GM23338 (cell line): ENCODE measurements at places on chromosomes 7 and 10. TPM values are rescaled to one million over a fixed set of nuclear protein-coding genes. Genes with fewer than 3 reads are reported as not detected.

The CPA4 gene
- not detected in 2 replicates for total RNA-seq

The IRF5 gene
- total RNA-seq: 1.1 and 3.7 TPM in 2 replicates

The CDK1 gene
- total RNA-seq: 166 and 168 TPM in 2 replicates

The SPAM1 gene
- not detected in 2 replicates for total RNA-seq

The CRHR2 gene
- 0.14 and 0.23 TPM in 2 replicates for total RNA-seq

The SEMA3E gene
- 5.4 and 12.4 TPM in 2 replicates for total RNA-seq

The PLXDC2 gene
- total RNA-seq: 18.8 and 19.4 TPM in 2 replicates

DNA sequence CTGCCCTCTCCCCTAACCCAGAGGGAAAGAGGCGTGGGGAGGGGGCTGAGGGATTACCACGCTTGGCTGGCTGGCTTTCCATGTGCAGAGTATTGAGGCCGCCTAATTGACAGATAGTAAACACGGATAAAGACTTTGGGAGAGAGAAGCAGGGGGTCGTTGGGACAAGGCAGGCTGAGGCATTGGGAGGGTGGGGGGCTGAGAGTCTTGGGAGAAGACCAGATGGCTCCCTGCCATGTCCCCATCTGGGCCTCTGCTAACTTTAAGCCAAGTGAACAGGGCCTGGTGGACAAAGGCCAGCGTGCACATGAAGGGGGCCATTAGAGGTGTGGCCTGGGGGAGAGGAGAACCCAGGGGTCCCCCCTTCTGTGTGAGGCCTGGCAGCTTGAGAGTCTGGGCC is 55.4 kb upstream of the MXI1 start:
- H3K27me3 ChIP-seq: peaks cover 15% of the 10 kb centered on the region; the same call in 1 of the 2 replicates
- DNase-seq: no peak

- no peaks in the 10 kb centered on the region for H3K36me3 ChIP-seq
- no peak overlapping the region for H3K27ac ChIP-seq
- no peaks in the 10 kb centered on the region; the same call in 1 of the 2 replicates for H3K4me1 ChIP-seq
- no peak overlapping the region for H3K4me3 ChIP-seq
These were observed 216.0 kb downstream of the WDR37 start for GRCh38 chr10:1272079-1272776.

DNA sequence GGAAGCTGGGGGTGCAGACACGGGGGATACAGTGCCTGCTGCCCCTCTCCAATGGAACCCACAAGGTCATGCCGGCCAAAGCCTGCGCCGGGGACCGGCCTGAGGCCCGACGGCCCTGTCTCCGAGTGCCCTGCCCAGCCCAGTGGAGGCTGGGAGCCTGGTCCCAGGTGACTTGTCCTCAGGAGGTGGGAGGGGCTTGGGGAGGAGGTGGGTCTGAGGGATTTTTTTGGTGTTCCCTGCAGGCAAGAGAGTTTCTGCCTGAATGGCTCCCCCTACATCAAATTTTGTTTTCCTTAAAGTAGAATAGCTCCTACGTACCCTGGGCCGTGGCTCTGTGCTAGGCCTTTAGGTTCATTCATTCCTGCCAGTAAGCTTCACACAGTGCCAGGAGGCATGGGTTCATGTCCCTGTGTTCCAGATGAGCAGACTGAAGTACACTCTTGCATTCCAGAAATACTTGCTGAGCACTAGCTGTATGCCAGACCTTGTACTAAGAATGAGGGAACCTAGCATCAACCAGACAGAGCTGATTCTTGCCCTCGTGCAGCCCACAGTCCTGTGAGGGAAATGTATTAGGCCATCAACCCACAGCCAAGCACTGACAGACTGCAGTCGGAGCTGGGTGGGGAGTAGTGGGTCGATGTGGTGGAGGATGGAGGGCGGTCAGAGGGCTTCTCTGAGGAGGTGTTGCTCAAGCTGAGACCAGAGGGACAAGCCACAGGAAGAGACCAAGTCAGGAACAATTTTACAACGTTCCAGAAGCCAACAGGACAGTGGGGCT is 31.1 kb downstream of the TBATA start:
- no peaks in the 10 kb centered on the region for H3K27me3 ChIP-seq
- H3K4me3 ChIP-seq: no peak overlapping the region
- no peak overlapping the region for H3K27ac ChIP-seq
- DNase-seq: peak; percentile 49
- 0 out of 2 replicates have a peak, but pooled peaks cover 2% of the 10 kb centered on the region for H3K4me1 ChIP-seq
- no peaks in the 10 kb centered on the region for H3K36me3 ChIP-seq

DNA sequence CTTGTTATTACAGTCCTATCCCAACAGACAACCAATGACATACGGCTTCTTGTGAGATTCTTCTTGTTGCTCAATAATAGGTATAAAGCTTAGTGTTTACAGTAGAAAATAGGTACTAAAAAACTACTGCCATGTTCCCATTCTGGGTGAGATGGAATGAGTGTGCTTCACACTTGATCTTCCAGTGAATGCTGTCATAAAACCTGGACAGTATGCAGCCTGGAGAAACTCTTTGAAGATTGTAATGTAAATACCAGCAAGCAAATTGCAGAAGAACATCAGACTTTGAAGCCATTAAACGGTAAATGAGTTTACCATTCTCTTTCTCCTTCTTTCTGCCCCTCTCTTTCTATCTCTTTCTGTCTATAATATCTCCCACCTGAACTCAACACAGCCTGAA is 663.7 kb upstream of the COBL start:
- no peaks in the 10 kb centered on the region for H3K27me3 ChIP-seq
- no peak for DNase-seq
- no peaks in the 10 kb centered on the region for H3K4me1 ChIP-seq
- no peaks in the 10 kb centered on the region for H3K36me3 ChIP-seq
- H3K27ac ChIP-seq: no peak overlapping the region

DNA sequence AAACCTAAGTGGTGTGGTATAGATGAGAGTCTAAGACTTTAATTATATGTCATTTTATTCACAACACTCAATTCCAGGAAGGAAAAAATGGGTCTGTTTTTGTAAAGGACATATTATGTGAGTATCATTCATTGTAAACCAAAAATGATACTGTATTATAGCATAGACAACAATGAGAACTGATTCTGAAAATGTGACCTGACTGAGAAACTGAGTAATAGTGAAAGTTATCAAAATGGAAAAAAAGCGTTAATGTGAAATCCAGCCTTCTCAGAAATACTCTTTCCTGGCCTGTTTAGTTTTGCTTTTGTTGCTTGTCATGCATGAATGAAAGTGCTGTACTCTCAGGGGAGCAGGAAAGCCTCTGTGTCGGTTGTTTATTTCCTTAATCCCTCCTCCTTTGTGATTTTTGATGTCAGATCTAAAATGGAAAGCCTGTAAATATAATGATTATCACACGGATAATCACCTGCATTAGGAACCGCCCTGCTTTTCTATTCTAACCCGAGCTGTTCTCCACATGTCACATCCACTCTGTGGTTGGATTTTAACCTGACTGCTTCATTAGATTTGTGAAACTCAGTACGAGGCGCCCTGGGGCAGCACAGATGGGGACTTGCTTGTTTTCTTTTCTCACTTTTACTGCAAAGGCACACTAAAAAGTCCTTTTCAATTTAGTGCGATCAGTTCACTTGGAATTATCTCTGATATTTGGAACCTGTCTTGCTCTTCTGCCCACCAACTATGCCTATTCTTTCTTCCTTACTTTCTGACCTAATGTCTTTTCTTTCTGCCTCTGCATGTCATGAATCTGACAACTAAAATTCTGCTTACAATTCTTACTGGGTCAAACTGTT is 240.9 kb upstream of the KAT6B start:
- no peaks in the 10 kb centered on the region for H3K27me3 ChIP-seq
- no peak for DNase-seq
- no peak overlapping the region for H3K27ac ChIP-seq
- no peaks in the 10 kb centered on the region for H3K36me3 ChIP-seq
- no peak overlapping the region for H3K4me3 ChIP-seq

DNA sequence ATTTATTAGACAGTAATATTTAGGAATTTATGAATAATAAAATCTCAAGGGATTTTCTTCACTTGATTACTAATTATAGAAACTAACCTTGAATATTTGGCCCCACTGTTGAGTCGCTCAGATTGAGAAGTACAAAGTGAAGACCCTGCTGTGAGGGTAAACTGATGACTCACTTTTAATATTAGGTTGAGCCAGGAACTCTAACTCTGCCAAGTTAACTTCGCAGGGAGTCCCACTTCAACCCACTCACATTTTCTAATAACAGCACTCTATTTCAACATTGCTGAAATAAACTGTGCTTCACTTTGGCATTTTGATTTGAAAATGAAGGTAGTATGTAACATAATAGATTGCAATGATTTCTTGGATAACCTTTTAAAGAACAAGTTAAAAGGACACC is 200.7 kb downstream of the POLR1F start:
- no peak overlapping the region for H3K4me3 ChIP-seq
- DNase-seq: no peak
- H3K27ac ChIP-seq: no peak overlapping the region
- H3K27me3 ChIP-seq: no peaks in the 10 kb centered on the region

DNA sequence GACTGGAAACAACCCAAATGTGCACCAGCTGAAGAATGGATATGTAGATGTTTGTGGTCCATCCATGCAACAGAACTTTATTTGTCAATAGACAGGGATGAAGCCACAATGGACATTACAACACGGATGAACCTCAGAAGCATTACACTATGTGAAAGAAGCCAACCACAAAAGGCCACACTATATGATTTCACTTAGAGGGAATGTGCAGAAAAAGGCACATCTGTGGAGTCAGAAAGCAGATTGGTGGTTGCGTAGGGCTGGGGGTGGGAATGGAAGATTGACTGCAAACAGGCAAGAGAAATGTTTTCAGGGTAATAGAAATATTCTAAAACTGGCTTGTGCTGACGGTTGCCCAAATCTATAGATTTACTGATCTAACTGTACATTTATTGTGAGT is 34.3 kb upstream of the WASHC2A start:
- H3K4me1 ChIP-seq: no peaks in the 10 kb centered on the region
- H3K4me3 ChIP-seq: no peak overlapping the region
- H3K27ac ChIP-seq: no peak overlapping the region
- no peaks in the 10 kb centered on the region for H3K36me3 ChIP-seq
- no peak for DNase-seq

GRCh38 chr10:61973169-61973568 is 71.7 kb downstream of the ARID5B start:
- no peak overlapping the region for H3K27ac ChIP-seq
- H3K4me1 ChIP-seq: peaks cover 16% of the 10 kb centered on the region; the same call in 1 of the 2 replicates
- no peaks in the 10 kb centered on the region for H3K27me3 ChIP-seq
- no peak overlapping the region for H3K4me3 ChIP-seq
- DNase-seq: no peak

DNA sequence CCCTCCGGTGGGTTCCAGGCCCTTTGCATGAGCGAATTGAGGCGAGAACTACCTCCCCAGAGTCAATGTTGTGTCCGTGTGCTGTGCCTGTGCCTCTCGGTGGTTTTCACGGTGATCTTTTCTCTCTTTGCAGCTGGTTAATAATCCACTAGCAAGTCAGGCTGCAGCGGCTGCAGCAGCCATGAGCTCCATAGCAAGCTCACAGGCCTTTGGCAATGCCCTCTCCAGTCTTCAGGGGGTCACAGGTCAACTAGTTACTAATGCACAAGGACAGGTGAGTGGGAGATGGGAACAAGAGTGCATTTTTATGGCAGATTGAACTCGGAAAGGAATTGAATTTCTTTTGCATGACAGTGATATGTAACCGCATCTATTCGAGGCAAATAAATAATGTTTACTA is 159.7 kb upstream of the YAE1 start:
- H3K27me3 ChIP-seq: no peaks in the 10 kb centered on the region
- H3K36me3 ChIP-seq: no peaks in the 10 kb centered on the region
- H3K4me3 ChIP-seq: no peak overlapping the region

- H3K4me1 ChIP-seq: no peaks in the 10 kb centered on the region
- H3K36me3 ChIP-seq: no peaks in the 10 kb centered on the region
- no peak overlapping the region for H3K27ac ChIP-seq
- no peak overlapping the region for H3K4me3 ChIP-seq
These were observed 12.3 kb downstream of the DDC start for GRCh38 chr7:50552921-50553320.

DNA sequence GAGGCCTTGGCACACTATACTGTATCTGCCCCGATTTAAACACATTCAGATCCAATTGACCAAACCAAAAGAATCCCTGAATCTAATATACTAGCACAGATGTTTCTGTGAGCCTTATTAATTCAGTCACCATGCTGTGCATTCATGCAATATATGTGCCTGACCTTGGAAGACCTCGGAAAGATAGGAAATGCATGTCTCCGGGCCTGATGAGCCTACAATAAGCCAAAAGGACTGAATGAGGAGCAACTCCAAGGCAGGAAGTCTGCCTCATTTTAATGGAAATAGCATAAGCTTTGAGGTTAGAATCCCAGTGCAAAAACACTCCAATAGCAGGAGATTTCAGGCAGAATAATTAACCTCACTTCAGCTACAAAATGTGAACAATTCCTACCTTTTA is 316.7 kb downstream of the LRRTM3 start:
- H3K27me3 ChIP-seq: no peaks in the 10 kb centered on the region
- peak; percentile 23 for DNase-seq
- H3K27ac ChIP-seq: no peak overlapping the region
- H3K4me1 ChIP-seq: peaks cover 22% of the 10 kb centered on the region

DNA sequence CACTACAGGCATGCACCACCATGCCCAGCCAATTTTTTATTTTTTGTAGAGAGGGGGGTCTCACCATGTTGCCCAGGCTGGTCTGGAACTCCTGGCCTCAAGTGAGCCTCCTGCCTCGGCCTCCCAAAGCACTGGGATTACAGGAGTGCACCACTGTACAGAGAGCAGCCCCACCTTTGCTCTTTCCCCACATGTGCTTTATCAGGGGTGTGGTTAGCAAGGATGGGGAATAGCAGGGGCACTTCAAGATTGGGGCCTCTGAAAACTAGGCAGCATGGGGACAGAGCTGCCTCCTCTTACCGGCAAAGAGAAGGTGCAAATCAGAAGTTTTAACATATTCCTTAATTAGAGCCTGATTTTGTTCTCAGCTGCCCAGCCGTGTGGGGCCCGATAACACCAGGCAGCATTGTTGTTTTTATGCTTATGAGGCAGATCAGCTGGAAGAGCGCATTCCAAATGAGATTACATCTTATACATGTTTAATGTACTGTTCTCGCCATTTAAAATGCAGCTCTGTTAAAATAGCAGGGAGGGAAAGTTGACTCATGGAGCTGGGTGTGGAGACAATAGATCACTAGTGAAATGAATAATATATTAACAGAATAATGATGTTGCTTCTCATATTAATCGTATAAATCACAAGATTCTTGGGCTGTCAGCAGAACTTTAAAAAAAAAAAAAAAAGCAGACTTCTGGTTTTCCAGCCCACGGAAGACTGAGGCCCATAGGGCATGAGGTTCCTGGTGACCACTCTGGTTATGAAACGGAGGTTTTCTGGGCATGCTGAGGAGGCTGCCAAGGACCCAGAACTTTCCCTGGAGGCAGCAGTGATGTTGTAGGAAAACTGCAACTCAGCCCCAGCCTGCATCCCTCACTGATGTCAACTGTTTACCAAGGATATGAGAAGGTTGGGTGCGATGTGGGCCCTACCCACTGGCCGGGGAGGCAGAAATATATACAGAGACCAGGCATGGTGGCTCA is 62.5 kb downstream of the TMEM130 start:
- H3K4me3 ChIP-seq: no peak overlapping the region
- no peak overlapping the region for H3K27ac ChIP-seq
- no peaks in the 10 kb centered on the region for H3K4me1 ChIP-seq
- no peaks in the 10 kb centered on the region for H3K36me3 ChIP-seq

- peaks cover under 1% of the 10 kb centered on the region; the same call in 1 of the 2 replicates for H3K27me3 ChIP-seq
- H3K36me3 ChIP-seq: no peaks in the 10 kb centered on the region
- no peak for DNase-seq
- no peak overlapping the region for H3K27ac ChIP-seq
- H3K4me1 ChIP-seq: peaks cover 3% of the 10 kb centered on the region
These were observed 44.8 kb downstream of the CAMK2B start for GRCh38 chr7:44280636-44280992.
